ENCODE measurements at places on chromosomes 5 and 9.

DNA sequence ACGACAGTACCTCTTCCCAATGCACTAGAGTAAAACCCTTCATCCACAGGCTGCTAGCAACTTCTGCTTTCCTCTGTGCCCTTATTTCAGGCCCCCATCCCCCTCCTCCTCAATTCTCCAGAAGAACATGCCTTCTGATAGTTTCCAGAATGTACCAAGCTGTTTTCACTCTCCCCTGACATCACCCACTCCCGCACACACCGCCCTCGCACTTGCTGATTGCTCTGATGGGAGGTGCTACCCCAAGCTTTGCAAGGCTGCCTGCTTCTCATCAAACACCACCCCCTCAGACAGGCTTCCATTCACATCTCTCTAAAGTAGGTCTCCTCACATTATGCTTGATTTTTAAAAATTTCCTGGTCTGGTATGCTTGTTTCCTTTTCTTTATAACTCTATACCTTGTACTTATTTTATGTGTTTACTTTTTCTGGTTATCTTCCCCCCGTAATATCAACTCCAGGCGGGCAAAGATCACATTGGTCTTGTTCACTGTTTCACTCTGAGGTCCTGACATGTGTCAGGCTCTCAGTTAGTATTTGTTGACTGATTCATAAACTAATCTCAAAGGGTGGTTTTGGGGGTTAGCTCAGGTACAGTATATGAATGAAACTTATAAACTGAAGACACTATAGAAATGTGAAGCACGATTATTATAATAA lies 91.0 kb upstream of the C9orf72 start:
- DNase-seq = no peak

DNA sequence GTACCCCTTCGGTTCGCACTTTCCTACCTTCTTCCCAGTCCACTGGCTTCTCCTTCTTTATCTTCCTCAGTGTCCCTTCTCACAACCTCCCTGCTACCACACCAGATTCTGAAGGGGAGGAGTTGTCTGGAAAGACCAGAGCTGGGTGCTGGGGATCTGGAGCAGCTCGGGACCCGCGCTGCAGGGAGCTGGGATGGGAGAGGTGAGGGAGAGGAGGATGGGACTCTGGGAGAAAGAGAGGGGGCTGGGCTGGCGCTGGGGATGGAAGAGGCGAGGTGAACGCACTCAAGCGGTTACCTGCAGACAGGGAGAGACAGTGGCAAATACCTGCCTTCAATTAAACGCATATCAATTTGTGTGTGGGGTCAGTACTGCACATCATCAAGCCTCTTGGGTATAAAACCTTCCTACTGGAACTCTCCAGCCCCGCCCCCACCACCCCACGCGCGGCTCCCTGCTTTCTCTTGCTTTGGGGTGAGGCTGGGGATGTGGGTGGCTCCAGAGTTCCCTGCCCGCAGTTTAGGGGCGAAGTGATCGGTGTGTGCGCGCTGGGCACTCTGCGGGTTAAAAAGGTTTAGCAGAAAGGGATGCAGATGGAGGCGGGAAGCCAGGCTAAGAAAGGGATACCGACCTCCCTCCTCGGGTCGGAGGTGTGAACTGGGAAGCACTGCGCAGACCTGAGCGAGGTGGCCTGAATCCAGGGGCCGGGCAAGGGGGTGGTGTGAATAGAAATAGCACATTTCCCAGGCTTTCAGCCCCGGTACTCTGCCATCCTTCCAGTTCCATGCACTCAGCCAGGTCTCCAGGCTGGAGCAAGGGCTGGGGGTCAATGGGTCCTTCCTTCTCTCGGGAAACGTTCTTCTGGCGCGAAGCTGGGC lies 977 bp upstream of the PAM start:
- peak; percentile 4 for DNase-seq

DNA sequence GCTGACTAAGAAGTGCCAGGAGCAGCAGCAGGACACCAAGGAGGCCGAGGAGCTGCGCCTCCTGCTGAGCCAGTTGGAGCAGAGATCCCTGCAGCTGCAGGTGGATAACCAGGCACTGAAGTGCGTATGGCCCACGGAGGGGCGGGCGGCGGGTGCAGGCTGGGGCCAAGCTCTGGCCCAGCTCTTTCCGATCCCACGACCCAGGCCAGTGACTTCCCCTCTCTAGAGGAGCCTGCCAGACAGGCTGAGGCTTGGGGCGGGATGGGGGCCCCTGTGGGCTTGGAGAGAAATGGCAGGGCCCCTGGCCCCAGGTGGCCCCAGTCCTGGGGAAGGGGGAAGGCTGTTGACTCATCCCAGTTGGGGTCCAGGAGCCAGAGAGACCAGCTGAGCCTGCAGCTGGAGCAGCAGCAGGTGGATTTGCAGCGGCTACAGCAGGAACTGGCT lies 3.6 kb downstream of the PTRH1 start:
- DNase-seq = no peak

- peak; percentile 42 for DNase-seq
Measured at GRCh38 chr5:102856389-102856777, 101.3 kb downstream of the PAM start.

DNA sequence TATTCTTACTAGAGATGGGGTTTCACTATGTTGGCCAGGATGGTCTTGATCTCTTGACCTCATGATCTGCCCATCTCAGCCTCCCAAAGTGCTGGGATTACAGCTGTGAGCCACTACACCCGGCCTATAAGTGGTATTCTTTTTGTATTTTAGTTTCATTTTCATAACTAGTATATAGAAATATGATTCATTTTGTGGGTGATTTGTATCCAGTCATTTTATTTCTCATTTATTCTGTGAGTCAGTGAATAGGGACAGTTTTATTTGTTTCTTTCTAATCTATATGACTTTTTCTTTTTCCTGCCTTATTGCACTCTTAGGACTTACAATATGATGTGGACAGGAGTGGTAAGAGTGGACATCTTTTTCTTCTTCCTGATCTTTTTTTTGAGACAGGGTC lies 112.9 kb downstream of the AOPEP start:
- DNase-seq = no peak

GRCh38 chr5:14408969-14409586 lies 172.5 kb upstream of the OTULINL start:
- no peak for DNase-seq

DNA sequence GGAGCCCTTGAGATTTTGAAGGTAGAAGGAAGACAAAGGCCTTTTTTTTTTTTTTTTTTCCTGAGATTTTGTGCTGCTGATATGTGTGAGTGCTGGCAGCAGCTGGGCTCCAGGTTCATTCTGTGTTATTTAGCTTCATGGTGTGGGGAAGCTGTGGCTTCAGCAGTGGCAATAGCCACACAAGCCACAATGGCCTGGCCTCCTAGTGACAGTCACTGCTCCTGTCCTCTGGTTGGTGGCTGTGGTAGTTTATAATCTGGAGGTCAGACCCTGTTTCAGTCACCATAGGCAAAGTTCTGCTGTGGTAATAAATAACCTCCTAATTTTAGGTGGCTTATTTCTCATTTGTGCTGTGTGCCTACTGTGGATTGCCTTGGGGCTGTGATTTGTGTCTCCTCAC lies 28.2 kb upstream of the GPR151 start:
- DNase-seq = no peak

DNA sequence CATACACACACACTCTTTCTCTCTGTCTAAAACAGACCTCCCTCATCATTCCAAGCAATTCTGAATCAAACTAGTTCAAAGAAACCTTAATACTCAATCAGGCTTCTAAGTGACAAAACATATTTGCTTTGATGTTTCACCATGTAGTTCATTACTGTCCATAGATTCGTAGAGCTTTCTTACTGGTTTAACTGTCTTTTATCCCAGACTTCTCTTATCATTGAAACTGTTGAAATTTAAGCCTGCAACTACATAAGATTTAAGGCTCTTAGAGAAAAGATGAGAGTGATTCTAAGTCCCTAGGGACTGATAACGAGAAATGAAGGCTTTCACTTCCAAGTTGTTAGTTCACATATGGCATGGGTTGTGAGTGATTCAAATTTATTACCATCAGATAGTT lies 11.0 kb upstream of the PLAC8L1 start:
- no peak for DNase-seq

DNA sequence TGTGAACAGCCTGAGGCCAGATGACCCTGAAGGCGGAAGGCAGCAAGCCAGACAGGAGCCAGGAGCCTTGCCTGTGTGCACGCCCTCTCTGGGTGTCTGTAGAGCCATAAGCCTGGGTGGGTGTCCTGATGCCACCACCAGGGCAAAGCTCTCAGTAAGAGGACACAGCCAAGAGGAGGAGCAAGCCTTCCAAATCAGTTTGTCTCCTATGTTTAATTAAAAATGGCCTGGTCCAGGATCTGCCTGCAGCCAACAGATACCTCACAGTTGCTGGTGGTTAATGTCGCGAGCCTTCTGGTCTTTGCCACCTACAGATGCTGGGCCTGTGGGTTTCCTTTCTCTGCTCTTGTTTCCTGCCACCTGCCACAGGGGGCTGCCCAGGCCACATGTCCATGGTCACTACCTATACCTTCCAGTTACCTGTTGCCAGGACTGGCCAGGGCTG lies 56.9 kb downstream of the SYK start:
- no peak for DNase-seq

GRCh38 chr5:149271716-149272563 lies at the start of gene AFAP1L1:
AFAP1L1 (plus strand) TSS chr5:149271859; CDS start chr5:149271969, 110 bp downstream.
- DNase-seq = peak; percentile 63

DNA sequence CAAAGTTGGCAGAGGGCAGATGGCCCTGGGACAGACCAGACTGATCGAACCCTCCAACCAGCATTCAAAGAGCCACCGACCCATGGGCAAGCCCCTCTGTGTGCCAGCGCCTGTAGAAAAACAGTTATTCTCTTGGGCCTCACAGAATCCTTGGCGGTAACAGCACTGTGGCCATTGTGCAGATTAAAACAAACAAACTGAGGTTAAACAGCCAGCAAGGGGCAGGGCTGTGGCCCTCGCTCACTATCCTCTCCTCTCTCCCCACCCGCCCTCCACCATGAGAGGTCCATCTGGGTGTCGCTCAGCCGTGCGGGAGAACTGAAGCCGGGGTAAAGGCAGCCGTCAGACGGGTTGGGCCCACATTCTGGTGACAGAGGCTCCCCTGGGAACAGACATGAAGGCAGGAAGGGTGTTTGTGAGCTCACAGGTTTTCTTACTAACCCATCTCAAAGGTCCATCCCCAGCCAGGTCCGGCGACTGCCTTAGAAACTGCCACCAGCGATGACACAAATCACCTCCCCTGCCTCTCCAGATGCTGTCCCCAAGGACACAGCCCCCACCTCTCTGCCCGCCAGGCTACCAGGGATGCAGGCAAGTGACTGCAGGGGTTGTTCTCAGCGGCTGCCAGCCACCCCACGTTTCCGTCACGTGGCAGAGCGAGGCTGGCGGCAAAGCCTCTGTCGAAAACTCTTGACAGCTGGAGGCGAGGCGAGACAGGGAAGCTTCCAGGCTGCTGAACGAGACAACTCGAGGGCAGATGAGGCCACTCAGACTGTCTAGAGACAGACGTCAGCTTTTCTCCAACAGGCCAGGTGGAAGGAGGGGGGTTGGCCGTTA lies 75.8 kb upstream of the SARDH start:
- DNase-seq = no peak

DNA sequence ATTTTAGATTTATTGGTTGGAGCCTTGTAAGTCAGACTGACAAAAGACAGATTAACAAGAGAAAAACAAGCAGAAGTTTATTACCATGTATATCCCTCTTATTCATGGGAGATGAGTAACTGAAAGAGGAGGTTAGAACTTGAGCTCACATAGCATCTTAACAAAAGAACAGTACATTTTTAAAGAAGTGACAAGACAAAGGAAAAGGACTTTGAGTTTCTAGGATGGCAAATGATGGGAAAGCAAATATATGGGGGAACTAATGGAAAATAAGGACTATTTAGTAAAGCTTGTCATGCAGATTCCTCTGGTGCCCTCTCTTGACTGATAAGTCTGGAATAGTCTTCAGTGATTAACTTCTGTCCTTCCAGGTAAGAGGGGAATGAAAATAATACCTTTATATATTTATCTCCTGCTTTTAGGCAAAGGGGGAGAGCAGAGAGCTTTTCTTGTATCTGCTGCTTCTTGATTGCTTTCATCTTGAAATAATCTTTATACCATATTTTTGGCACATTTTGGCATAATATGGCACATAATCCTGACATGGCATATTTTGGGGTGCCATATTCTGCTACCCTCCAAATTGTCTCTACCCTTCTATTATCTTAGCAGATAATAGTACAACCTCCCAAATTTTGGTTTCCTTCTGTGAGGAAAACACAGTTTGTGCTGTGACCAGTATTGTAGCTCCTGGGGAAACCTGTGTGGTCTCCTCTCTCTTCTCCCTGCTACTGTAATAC lies 206.8 kb downstream of the TMC1 start:
- no peak for DNase-seq

DNA sequence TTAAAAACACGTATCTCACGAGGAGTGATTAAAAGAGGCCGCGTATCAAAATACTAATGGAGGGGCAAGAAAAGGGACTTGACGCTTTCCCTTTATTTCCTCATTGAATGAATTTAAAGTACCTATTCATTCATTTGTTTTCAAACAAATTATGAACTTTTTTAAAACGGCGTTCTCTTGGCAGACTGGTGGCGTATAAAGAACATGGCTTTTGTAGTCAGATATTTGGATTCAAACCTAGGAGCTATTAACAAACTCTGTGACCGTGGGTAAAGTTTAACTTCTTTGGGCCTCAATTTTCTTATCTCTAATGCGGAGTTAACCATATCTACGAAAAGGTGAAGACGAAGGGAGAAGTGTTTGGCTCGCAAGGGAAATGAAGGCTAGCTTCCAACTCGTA lies 876 bp downstream of the CAAP1 start:
- peak; percentile 17 for DNase-seq

GRCh38 chr5:1315018-1315708 lies 20.3 kb upstream of the TERT start:
- DNase-seq = no peak

DNA sequence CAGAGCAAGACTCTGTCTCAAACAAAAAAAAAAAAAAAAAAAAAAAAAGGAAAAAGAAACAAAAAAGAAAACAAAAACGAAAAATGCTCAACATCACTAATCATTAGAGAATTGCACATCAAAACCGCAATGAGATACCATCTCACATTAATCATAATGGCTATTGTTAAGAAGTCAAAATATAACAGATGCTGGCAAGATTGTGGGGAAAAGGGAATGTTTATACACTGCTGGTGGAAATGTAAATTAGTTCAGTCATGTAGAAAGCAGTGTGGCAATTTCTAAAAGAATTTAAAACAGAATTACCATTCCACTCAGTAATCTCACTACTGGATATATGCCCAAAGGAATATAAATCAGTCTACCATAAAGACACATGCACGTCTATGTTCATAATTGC lies 50.4 kb upstream of the PRR16 start:
- peak; percentile 7 for DNase-seq

DNA sequence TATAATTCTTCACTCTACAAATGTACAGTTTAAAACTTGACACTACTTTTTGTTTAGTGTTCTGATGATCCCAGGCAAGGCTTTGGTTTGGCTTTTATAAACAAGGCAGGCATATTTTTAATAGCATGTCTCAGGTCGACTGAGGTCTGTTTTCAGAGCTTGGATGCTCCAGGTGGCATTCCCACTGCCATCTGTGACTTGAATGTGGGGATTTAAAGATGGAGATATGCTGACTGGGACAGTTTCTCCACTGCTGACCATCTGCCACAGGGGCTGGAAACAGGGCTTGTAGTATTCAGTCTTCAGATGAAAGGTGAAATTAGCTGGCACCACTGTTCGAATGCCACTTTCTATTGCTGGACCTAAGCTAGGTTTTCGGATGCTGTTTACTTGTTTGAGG lies 1266.2 kb upstream of the CDH18 start:
- DNase-seq = no peak

- no peak for DNase-seq
Measured at GRCh38 chr9:110933350-110934001, 104.8 kb downstream of the LPAR1 start.

- DNase-seq = peak; percentile 93
Measured at GRCh38 chr5:87121304-87122150, 146.2 kb upstream of the RASA1 start.

- DNase-seq = no peak
Measured at GRCh38 chr5:56802205-56802604, 13.1 kb upstream of the MAP3K1 start.

Measured in epithelial cell of esophagus (primary cell).